Caudate nucleus (tissue), 63 donors: ENCODE measurements at places on chromosomes 6 and 20.

DNA sequence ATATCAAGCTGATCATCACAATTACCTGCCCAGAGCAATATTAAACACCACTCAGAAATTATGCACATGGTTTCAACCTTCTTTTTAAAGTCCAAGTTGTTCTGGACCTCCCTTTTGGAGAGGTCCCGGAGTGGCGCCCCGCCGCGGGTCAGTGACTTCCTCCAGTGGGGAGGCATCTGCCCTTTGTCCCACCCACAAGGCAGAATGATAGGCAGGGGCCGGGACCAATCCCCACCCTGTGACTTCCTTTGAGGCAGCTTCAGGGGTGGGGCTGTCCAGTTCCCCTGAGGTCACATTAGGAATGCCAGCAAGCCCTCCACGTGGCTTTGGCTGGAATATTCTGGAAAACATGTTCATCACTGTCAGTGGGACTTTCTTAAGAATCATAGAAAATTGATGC, 207.0 kb downstream of the ANKRD60 start:
- DNase-seq: no peak

GRCh38 chr6:13425270-13425873, 62.0 kb downstream of the GFOD1 start:
- no peak for DNase-seq

GRCh38 chr20:49677777-49678758, 35.6 kb downstream of the B4GALT5 start:
- DNase-seq: no peak

DNA sequence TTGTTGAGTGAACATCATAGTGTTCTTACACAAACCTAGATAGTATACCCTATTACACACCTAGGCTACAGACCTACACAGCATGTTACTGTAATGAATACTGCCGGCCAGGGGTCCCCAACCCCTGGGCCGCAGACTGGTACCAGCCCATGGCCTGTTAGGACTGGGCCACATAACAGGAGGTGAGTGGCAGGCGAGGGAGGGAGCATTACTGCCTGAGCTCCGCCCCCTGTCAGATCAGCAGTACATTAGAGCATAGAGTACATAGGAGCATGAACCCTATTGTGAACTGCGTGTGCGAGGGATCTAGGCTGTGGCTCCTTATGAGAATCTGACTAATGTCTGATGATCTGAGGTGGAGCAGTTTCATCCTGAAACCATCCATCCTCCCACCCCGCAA, 126.3 kb downstream of the PRND start:
- no peak for DNase-seq

DNA sequence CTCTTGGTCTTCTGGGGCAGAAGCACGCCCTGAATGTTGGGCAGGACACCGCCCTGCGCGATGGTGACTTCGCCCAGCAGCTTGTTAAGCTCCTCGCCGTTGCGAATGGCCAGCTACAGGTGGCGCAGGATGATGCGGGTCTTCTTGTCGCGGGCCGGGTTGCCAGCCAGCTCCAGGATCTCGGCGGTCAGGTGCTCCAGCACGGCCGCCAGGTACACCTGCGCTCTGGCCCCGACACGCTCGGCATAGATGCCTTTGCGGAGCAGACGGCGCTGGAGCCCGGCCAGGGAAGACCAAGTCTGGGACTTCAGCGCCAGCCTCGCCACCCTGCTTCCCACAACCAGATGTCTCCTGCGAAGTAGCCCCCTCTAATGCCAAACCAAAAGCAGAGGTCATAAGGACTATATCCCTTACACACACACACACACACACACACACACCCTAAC, 8.0 kb upstream of the SLC17A3 start:
- no peak for DNase-seq

- no peak for DNase-seq
Measured at GRCh38 chr6:38033442-38033982, 214.0 kb downstream of the ZFAND3 start.

DNA sequence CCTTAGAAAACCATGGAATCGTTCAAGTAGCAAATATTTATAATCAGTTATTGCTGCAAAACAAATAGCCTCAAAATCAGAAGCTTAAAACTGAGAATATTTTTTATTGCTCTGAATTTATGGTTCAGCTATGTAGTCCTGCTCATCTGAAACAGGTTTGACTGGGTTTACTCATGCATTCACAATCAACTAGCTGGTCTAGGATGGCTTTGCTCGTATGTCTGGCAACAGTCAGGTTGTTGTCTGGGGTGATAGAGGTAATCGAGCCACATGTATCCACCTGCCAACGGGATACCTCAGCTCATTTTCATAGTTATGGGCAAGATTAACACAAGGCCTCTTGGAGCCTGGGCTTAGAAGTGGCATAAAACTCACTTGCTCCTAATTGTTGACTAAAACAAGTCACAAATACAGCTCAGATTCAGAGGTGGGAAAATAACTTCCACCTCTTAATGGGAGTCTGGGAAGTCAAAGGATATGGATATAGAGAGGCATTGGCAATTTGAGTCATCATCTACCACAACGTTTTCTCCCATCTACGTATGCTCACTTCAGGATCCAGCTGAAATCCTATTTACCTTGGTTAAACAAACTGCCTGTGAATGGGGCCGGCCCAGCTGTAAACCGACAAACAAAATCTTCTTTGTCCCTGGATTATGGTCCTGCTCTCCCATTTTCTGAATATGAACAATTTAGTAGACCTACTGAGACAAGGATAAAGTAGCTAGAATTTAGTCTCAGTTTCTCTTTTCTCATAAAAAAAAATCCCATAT, 54.5 kb upstream of the TENT5A start:
- DNase-seq: no peak

DNA sequence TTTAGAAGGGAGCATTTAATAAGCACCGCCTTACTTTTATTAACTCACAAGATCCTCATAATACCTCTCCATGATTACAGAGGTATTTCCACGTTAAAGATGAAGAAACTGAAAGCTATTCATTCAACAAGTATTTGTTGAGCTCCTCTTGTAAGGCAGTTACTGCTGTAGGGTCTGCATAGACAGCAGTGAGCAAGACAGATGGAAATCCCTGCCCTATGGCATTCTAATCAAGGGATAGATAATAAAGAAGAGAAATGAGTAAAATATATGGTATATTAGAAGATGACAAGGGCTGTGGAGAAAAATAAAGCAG, 77.8 kb upstream of the CTNNBL1 start:
- DNase-seq: no peak

DNA sequence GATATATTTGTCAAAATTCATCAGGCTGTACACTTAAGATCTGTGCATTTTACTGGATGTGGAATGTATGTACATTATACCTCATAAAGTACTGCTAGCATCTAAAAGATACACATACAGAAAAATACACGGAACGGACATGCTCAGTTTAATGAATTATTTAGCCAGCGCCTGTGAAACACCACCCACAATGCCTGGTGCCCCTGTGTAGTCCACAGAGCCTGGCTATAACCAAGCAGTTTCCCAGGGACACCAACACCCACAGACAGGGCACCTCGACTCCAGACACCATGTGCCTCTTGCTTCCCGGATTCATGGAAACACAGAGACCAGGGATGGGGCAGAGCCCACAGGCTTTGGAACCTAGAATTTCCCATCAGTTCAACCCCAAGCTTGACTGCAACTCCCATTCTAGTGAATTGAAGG, 17.4 kb upstream of the ARMC12 start:
- no peak for DNase-seq

- DNase-seq: no peak
Measured at GRCh38 chr6:169783401-169783800, 32.0 kb downstream of the ERMARD start.

GRCh38 chr20:59937150-59937549, 3.0 kb downstream of the PPP1R3D start:
- DNase-seq: no peak

DNA sequence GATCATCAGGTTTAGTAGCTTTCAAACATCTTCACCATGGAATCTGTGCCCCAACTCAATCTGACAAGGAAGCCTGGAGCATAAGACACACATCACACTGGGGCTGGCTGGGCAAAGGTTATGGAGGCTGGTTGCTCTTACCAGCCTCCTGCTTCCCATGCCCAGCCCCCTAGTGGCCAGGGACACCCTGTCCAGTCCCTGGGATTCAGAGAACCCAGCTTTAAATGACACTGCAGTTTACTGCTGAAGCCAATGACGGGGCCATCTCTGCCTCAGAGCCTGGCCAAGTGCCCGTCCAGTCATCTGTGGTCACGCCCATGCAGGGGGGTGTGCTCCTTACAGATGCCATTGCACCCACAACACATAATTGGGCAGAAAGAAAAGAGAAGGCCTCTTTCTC, 272.9 kb downstream of the SMOC2 start:
- DNase-seq: no peak

DNA sequence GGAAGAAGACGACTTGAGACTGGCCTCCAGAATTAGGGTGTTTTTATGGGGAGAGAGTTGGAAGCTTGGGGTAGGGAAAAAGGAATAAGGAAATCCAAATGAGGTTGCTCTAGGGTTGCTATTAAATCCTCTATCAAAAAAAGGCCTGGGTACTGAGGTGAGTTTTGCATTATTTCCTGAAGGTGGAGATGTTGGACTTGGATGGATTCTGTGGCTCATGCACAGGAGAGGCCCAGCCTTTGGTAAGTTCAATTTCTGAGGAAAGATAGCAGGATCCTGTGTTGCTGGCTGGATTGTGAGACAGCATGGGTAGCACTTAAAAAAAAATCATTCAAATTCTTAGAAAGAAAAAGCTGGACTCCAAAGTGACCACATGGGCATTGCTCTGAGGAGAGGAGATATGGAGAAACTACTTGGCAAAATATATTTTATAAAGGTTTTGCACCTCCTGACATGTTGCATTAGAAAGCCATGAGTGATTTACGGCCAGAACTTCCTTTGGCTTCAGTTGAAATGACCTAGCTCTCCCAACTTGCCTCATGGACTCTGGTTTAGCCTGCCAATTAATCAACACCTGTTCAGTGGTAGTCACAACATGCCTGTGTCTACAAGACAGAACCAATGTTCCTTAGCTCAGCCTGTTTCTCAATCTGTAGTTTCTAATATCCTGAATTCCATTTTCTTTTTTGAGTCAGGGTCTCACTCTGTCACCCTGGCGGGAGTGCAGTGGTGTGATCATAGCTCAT, 152.1 kb upstream of the RALGAPA2 start:
- DNase-seq: no peak

- no peak for DNase-seq
Measured at GRCh38 chr6:20409427-20409971, 7.8 kb downstream of the E2F3 start.

DNA sequence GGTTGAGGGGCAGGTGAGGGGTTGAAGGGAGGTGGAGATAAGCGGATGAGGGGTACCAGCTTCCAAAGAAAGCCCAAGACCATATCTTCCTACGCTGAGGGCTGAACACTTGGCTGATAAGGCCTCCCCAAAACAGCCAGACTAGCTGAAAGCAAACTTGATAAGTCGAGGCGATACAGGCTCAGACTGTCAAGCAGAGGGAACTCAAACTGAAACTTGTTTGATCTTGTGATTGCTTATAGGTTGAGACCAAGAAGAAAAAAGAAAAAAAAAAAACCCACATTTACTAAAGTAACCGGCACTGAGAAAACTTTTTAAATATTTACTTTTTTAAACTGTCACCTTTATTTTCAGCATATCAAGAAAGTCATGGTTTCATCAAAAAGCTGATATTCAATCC, 73.6 kb downstream of the TRERF1 start:
- no peak for DNase-seq

GRCh38 chr20:38057351-38057972, 23.9 kb downstream of the RPRD1B start:
- DNase-seq: peak; percentile 27

DNA sequence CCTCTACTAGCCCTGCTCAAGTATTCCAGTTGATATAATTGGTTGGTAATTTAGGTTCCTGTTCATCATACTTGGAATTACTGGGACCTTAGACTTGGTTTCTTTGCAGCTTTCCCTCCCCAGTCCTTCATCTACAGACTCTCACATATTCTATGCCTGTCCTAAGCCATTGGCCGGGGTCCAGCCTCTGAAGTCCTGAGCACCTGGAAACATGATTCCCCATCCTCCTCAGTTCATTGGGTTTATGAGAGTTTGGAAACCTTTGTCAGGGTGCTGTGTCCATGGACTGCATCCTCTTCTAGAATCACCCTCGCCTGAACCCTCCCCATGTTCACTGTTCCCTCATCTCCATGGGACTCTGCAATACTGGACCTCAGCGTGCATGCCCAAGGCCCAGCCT, 8.8 kb downstream of the GSTA2 start:
- DNase-seq: no peak

DNA sequence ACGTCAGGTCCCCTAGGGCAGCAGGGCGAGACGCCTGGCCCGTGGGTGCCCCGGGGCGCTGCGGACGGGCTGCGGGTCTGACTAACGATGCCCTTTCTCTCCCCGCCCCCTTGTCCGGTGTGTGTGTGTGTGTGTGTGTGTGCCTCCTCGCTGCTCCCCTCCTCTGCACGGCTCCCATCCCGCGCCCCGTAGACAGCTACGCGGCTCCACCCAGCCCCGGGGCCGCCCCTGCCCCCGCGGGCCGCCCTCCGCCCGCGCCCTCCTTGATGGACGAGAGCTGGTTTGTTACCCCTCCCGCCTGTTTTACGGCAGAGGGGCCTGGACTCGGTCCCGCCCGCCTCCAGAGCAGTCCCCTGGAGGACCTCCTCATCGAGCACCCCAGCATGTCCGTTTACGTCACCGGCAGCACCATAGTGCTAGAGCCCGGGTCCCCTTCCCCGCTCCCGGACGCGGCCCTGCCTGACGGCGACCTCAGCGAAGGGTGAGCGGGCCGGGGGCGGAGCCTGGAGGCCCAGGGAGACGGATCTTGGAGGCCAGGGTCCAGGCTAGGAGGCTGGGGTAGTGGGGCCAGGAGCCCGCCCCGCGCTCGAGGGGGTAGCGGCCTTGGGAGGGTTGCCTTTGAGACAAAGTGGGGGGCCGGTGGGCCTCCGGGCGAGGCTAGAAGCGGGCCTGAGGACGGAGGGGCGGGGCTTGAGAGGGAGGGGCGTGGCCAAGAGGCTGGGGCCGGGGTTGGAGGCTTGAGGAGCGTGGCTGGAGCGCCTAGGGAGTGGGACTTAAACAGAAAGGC, 5.1 kb downstream of the TP53INP2 start:
- DNase-seq: peak; percentile 76

GRCh38 chr20:49290608-49291191, 12.8 kb upstream of the ZNFX1 start:
- no peak for DNase-seq

GRCh38 chr6:125818225-125818657, 27.5 kb downstream of the NCOA7 start:
- no peak for DNase-seq

DNA sequence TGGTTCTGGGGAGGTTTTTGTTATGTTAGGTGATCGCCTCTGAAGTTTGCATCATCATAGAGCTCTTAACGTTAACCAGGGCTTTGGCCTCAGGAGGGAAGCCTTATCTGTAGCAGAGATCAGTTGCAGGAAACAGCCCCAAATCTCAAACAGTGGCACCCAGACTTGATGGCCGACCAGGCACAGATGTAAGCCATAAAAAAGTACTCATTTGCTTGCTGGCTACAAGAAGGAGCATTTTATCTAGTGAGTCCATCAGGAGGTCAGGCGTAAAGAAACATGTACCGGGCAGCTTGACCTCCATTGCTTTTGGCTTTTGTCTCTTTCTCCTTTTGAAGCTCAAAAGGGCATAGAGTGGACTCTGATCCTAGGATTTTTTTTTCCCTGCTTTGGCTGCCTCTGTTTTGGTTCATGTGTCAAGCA, 122.3 kb downstream of the CCDC170 start:
- DNase-seq: no peak

GRCh38 chr6:29561606-29562181, 2.2 kb upstream of the UBD start:
- no peak for DNase-seq

- DNase-seq: no peak
Measured at GRCh38 chr6:18488526-18489270, 101.5 kb downstream of the RNF144B start.
